Stimulated activated CD8-positive, alpha-beta memory T cell treated with anti-CD3 and anti-CD28 coated beads, Interleukin-4, amount 100 ng/mL, for 24 hours (primary cell): ENCODE measurements at places on chromosomes 16 and 17.

GRCh38 chr16:17921357-17921978 lies 415.1 kb downstream of the NPIPA8 start:
- peak; percentile 39 for DNase-seq

GRCh38 chr16:70160821-70161220 lies 12.8 kb upstream of the CLEC18C start:
- DNase-seq = no peak

DNA sequence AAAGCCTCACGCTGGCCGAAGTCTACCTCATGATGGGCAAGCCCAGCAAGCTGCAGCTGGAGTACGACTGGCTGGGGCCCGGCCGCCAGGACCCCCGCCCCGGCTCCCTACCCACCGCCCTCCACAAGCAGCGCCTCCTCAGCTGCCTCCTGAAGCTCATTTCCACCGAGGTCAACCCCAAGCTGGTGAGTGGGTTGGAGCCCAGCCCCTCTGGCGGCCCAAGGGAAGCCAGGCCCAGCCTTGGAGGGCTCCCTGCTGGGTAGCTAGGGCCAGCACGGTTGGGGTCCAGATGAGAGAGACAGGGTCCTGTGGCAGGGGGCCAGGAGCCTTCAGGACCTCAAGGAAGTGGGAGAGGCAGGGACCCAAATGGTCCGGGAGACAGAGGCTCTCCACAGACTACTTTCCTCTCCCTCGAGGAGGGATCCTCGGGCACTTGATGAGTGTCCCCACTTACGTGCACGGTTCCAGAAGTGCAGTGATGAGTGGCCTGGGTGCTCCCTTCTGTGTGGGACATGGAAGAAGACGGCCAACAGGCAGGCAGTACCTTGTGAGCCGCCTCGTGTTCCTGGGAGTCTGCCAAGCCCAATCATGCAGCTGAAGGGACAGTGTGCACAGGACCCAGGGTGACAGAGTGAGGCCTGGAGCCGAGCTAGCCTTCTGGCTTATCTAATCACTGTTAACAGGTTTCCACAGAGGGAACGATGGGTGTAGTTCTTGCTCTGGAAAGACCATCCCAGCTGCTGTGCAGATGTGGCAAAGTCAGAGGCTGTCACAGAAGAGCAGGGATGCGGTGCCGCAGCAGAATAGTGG lies 21.1 kb upstream of the JPT2 start:
- DNase-seq = no peak

DNA sequence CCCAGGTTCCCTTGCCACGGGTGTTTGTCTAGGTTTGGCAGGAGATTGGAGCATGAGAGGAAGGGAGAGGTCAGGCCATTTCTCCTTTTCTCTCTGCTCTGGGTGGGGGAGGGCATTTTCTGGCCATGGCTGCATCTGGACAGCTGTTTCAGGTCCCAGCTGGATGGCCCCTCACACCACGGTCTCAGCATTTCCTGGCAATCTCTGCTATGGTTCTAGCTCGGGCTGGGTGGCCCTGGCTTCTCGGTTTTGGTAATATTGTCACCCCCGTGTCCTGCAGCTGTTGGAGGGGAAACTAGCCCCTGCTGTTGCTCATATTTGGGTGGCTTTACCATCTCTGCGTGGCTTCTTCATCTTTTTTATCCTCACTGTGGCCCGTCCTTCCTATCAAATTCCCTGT lies 11.5 kb upstream of the NLRP1 start:
- no peak for DNase-seq

GRCh38 chr17:30363715-30364202 lies 15.0 kb upstream of the CPD start:
- DNase-seq = peak; percentile 70

DNA sequence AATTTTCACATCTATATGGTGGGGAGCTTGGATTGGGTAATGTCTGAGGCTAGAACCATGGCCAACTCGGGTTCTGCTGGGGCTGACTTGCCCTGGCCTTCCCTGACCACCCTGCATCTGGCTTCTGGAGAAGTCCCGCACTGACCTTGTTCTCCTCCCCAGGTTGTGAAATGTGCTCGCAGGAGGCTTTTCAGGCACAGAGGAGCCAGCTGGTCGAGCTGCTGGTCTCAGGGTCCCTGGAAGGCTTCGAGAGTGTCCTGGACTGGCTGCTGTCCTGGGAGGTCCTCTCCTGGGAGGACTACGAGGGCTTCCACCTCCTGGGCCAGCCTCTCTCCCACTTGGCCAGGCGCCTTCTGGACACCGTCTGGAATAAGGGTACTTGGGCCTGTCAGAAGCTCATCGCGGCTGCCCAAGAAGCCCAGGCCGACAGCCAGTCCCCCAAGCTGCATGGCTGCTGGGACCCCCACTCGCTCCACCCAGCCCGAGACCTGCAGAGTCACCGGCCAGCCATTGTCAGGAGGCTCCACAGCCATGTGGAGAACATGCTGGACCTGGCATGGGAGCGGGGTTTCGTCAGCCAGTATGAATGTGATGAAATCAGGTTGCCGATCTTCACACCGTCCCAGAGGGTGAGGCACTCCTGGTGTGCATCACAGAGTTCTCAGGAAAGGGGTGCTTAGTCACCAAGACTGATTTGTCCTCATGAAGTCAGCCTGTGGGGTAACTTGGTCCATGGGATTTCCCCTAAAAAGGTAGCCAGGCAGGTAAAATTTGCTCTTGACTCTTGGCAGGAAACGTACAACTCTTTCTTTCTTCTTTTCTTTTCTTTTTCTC lies 6.1 kb downstream of the NOD2 start:
- DNase-seq = no peak

GRCh38 chr16:80704751-80705505 lies 99.5 kb downstream of the CDYL2 start:
- DNase-seq = no peak

DNA sequence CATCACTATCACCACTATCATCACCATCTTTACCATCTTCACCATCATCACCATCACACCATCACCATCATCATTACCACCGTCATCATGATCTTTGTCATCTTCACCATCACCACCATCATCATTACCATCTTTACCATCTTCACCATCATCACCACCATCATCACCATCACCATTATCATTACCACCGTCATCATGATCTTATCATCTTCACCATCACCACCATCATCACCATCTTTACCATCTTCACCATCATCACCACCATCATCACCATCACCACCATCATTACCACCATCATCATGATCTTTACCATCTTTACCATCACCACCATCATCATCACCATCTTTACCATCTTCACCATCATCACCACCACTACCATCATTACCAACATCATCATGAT lies 10.2 kb upstream of the ZNF469 start:
- no peak for DNase-seq

DNA sequence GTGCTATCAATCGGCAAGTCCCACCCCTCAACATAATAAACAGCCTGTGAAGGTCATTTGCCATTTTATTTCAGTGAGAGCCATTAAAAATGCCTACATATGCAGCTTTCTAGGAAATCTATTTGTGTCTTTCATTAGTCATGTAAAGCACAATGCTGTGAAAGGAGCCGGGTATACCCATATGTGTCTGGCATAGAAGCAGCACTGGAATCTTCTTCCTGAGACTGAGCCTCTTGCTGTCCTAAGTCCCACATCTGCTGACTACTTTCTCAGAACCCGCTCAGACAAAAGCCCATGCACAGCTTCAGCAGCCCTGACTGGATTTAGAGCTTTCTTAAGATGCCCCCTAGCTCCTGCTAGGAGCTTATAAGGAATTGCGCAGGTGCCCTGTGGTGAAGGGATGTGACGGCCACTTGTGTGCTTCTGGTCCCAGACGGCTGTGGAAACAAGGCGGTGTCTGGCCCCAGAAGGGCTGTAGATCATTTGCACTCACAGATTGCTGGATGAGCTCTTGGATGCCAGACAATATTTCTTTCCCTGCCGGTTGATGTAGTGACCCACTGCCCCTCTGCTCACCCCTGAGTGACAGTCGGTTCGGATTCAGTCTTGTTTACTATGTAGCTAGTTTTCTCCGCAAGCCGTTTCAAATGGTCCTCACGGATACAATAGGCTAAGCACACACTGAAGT lies 172.2 kb downstream of the ANKFN1 start:
- no peak for DNase-seq

GRCh38 chr17:2214047-2214928 lies 89.3 kb downstream of the SMG6 start:
- DNase-seq = no peak

DNA sequence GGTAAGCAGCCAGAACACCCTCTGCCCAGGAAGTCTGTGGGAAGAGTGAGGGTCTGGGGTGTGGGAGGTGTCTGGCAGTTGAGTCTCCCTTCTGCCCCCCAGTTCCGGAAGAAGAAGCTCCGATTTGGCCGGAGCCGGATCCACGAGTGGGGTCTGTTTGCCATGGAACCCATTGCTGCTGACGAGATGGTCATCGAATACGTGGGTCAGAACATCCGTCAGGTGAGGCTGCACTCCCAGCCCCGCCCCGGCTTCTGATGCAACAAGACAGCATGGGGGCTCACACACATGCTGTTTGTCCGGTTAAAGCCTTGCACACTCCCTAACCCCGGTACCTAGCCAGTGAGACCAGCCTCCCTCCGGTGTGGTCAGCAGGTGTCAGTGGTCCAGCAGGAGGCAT lies 4.0 kb upstream of the HSD3B7 start:
- no peak for DNase-seq

DNA sequence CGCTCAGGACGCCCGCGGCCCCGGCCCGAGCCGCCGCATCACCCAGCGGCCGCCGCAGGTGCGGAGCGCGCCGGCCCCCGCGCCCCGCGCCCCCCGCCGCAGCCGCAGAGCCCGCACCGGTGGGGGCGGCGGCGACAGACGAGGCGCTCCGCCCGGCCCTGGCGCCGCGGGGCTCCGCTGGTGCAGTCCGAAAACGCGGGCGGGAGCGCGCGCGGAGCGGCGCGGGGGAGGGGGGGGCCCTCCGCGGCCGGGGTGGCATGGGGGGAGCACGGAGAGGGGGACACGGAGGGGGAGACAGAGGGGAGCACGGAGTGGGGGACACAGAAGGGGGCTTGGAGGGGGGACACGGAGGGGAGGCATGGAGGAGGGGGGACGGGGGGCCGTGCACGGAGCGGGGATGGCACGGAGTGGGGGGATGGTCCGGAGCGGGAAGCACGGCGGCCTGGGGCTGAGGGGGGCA lies at the start of gene AATK:
Gene AATK, minus strand, starts transcription at position 189 of the 460 bp plus-strand sequence. CDS start 229 bp downstream, outside the sequence.
- DNase-seq = no peak

- no peak for DNase-seq
Measured at GRCh38 chr17:16085066-16085699, 85.6 kb downstream of the TTC19 start.

DNA sequence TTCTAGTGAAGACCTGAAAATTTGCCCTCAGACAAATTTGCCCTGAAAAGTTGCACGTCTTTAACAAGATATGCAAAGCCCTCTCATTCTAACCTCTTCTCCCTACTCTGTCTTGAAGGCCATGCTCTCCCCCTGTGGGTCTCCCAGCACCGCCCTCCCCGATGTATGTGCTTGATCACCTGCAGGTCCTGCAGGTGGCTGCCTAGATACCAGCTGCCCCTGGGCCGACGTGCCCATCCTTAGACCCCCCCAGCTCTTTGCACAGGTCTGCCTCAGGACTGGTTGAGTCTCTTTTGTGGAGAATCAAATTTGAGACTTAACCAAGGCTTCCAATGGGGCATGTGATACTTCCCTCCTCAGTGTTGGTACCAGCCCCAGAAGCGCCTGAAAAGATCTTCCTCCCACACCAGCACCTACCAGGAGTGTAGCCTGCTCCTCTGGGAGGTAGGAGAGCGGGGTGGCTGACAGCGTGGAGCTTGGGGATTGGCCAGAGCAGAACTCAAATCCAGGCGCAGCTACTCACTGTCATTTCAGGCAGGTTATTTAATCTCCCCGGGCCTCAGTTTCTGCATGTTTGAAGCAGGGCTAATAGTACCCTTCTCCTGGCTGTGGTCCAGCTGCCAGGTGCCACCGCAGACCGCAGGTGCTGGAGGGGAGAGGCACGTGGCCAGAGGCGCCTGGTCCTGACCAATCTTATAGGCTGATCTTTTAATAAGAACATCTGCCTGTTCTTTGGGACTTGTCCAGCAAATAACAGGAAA lies 4.5 kb upstream of the MRPL38 start:
- no peak for DNase-seq

- DNase-seq = no peak
Measured at GRCh38 chr16:72862090-72862489, 185.8 kb downstream of the ZFHX3 start.

GRCh38 chr17:17060001-17060922 lies 18.0 kb downstream of the MPRIP start:
- no peak for DNase-seq

- no peak for DNase-seq
Measured at GRCh38 chr16:56695246-56695645, 13.0 kb downstream of the MT1X start.

DNA sequence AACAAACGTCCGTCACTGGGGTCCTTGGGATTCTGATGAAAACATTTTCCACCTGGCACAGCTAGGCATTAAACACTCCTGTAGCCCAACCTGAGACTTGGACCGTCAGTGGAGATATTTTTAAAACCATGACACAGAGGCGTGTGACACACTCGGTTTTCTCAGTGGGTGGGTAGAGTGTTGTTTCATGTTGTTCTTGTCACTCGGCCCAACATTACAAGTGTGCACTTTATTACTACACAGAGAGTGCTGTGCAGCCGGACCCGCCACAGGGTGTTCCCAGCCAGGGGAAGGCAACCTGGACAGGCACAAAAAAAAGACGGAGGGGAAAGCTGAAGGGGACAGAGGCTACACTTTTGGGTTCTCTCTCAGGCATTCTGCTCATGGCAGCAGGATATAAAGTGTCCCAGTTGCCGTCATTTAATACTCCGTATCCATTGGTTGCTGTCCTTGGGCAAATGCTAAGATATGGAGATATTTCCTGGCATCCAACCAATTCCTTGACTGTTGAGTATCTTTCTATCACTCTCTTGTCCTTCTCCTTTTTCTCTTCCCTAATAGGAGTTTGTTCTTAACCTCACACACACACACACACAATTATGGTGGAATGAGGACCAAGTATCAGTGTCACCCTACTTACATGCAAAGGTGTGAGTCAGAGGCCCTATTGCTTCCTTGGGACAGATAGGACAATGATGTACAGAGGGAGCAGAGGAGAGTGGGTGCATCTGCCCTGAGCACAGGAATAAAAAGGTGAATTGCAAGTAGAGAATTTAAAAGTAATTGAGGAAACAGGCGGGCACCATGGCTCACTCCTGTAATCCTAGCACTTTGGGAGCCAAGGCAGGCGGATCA lies 154.1 kb upstream of the SOX9 start:
- DNase-seq = no peak

- no peak for DNase-seq
Measured at GRCh38 chr16:59053911-59054310, 319.8 kb upstream of the GOT2 start.

- DNase-seq = no peak
Measured at GRCh38 chr16:4395055-4395726, 21.2 kb downstream of the CORO7 start.

GRCh38 chr17:57889892-57890856 lies 40.3 kb upstream of the MRPS23 start:
- DNase-seq = no peak

- no peak for DNase-seq
Measured at GRCh38 chr17:74748279-74748528, 224 bp upstream of the NHERF1 start.

- no peak for DNase-seq
Measured at GRCh38 chr17:19727501-19728078, 11.2 kb upstream of the SLC47A2 start.

- no peak for DNase-seq
Measured at GRCh38 chr17:27370776-27371175, 76.9 kb downstream of the WSB1 start.
